Suprapubic skin (tissue), 4 donors: ENCODE measurements at places on chromosomes 4 and X.

DNA sequence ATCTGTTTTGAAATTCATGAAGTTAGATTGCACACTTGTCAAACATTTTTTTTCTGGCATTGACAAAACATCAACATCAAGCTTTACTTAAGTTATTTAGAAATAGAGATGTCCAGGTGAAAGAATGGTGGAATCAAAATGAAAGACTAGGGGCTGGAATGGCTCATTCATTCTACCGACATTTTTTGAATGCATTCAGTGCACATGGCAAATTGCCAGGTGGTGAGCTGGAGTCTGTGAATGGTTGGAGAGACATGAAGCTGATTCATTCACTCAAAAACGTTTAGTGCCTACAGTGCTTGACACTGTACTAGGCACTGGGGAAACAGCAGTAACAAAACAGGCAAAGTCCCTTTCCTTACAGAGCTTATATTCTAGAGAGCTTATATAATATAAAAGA, 292.4 kb downstream of the PPP1R2C start:
- DNase-seq: no peak

DNA sequence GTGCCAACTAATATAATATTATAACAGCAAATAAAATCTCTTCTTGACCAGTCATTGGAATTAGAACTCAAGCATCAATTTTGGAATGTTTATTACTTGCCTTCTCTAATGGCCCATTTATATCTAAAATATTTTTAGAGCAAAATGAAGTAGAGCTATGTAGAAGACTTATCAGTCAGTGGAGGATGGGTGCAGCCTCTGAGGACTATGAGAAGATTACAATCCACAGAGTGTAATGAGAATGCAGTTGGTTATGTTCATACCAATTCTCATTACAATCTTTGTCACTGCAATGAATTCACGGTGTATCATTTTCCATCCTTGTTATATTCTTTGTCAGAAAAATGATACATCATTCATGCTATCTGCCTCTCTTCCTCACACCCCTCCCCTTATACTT, 878.1 kb downstream of the CENPC start:
- DNase-seq: no peak

GRCh38 chr4:94665500-94666404, 92.0 kb upstream of the BMPR1B start:
- DNase-seq: no peak

- no peak for DNase-seq
Measured at GRCh38 chr4:53322696-53323095, 43.2 kb downstream of the SCFD2 start.

- DNase-seq: no peak
Measured at GRCh38 chr4:26452565-26453531, 37.4 kb downstream of the CCKAR start.

DNA sequence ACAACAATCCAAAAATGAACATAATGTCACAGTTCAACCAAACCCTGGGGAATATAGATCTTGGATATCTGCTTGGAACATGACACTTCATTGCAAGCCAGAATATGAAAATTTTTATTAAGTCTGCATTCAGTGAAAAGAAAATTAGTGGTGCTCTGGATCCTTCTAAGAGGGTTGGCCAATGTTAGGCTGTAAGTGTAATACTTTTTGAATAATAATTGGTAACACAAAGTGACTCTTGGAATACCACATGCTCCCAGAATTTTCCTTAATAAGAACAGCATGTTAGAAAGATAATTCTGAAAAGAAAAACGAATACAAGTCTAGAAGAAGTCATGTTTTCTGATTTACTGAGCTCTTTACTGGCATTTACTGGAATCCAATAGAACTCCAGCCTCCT, 175.8 kb downstream of the RASL11B start:
- no peak for DNase-seq

DNA sequence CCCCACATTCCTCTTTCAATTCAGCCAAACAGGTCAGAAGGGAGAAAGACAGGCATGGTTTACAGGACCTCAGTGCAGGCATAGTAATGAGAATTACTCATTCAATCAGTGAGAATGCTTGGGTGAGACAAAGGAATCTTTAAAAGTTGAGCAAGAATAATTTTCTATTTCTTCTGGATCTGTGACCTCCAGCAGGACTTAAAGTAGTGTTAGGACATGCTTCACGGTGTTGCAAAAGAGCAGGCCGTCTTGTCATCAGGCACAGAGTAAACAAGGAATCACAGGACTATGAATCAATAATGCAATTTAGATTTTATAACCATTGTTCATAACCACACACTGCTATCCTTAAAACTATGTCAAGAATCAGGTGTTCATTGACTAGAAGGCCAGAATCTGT, 130.6 kb upstream of the GLRA2 start:
- no peak for DNase-seq

DNA sequence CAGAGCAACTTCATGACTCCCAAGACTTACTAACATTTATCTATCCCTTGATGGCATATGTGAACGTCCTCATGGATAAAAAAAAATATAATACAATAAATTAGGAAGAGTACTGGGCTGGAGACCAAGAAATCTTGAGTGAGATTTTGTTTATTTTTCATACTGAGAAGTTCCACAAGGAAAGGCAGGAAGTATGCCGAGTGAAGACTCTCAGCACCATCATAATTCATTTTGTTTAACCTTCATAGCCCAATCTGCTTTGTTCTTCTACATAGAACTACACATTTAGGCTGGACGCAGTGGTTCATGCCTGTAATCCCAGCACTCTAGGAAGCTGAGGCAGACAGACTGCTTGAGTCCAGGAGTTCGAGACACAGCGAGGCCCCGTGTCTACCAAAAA, 198.3 kb downstream of the NSUN7 start:
- no peak for DNase-seq

- DNase-seq: no peak
Measured at GRCh38 chrX:136019226-136019625, 34.0 kb downstream of the SLC9A6 start.

DNA sequence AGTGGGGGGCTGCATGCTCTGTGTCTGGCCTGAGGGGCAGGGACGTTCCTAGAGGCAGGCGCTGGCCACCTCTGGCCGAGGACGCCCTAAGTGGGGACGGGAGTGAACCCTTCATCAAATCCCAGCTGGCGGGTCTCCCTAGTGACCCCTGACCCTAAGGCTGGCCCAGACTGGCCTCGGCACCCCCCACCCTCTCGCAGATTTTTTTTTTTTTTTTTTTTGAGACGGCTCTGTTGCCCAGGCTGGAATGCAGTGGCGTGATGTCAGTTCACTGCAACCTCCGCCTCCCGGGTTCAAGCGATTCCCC, 988 bp upstream of the MXD4 start:
- no peak for DNase-seq

DNA sequence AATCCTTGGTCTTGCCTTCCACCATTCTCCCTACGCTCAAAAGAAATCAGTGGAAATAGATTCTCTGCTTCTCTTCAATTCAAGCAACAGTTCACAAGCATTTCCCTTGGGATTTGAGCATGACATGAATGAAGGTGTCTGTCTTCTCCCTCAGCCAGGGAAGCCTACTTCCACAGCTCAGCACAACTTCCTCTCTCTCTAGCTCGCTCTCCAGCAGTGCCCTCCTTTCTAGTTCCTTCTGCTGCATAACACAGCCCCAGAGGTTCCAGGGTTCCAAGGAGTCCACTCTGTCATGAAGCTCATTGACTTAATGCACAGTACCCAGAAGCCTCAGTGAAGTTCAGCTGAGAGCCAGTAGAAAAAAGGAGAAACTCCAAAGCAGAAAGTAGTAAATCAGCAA, 81.3 kb downstream of the PLS3 start:
- DNase-seq: no peak

GRCh38 chrX:123771449-123772064, 38.7 kb upstream of the THOC2 start:
- no peak for DNase-seq

GRCh38 chr4:48467891-48468290, 15.3 kb upstream of the SLC10A4 start:
- DNase-seq: no peak

DNA sequence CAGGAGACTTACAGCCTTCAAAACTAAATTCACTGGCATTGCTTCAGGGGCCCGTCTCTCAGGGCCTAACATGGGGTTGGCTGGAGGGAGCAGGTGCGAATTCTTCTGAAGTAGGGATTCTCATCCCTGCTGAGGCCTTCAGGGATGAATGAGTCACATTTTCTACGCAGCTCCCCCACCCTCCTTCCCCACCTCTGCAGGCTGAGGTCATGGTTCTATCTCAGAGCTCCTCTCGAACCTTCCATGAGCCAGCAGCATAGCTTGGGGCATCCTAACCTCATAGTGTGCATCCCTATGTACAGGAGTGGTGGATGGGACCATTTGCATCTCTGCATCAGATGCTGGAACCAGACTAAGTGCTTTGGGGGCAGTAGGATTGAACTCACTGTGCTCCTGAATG, 309.2 kb downstream of the EVC2 start:
- no peak for DNase-seq

- DNase-seq: no peak
Measured at GRCh38 chrX:104659005-104659744, 93.2 kb downstream of the IL1RAPL2 start.

DNA sequence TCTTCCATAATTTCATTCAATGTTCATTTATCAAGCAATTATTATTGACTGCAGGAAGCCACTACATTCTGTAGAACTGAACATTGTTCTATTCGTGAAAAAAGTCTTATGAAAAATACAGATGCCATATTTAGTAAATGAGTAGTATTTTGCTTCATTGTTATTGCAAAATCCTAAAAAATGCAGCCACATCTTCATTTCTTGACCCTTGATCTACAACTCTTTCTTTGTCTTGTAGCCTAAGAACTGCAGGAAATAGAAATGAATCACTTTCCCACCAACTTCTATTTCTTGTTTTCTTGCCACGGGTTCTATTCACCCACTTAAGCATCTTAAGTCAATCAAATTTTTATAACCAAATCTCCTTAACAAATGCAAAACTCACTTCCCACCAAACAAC, 63.3 kb downstream of the KCNIP4 start:
- DNase-seq: no peak

GRCh38 chr4:183342541-183343533, 20.6 kb upstream of the CLDN24 start:
- no peak for DNase-seq

DNA sequence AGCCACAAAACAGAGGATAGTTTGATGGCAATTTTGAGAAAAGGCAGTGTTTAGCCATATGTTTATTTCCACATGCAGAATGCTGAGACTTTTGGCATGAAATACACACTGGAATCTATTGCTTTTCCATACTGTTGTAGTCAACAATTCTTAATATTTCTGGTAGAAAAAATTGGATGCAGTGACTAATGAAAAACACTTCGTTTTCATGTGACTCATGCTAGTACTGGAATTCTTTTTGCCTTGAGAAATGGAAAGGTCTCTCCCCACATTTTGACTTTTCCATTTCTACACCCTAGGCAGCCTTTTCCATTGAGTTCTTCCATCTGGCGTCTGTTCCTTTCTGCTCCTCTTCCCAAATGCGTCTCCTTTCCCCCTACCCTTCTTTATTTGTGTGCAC, 425.2 kb upstream of the FTHL17 start:
- no peak for DNase-seq
